Left renal cortex interstitium (tissue), 4 donors: ENCODE measurements at places on chromosomes 2 and 18.

GRCh38 chr2:205865905-205866441 is 183.7 kb downstream of the NRP2 start:
- no peak for DNase-seq

DNA sequence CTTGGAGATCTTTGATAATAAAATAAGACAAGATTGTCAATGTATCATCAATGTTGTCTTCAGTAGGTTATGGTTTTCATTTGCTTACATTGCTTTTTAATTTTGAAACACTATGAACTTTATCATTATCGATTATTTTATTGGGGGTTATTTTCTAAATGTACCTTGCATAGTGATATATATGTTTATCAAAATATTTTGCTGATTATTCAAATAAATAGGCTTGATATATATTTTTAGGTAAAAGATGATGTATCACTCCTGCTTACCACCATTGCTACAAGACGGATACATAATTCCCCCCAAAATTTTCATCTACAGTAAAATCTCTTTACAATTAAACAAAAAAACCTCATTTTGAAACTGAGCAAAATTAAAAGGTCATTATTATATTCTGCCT is 293.8 kb downstream of the SUCLG1 start:
- DNase-seq = no peak

- DNase-seq = no peak
Measured at GRCh38 chr18:77980275-77980674, 730.6 kb downstream of the GALR1 start.

GRCh38 chr2:84388133-84388532 is 70.9 kb downstream of the SUCLG1 start:
- no peak for DNase-seq

GRCh38 chr2:236061497-236061896 is 106.7 kb downstream of the GBX2 start:
- DNase-seq = no peak

DNA sequence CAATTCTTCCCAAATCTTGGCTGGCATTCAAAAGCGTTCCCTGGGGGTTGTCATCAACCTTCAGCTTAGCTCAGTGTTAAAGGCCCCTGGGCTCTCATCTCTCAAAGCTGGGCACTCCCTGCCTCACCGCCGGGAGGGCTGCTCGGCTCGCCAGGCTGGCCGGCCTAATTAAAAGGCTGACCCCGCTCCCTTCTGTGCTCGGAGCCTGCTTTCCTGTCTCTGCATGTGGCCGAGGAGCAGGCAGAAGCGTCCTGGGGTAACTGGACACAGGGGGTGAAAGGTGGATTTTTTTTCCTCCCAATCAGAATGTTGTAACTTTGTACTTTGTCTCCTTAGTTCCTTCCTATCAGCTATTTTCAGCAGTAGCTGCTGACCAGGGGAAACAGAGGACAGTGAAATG is 231.1 kb downstream of the GBX2 start:
- DNase-seq = no peak

GRCh38 chr2:236776695-236777251 is 207.1 kb downstream of the ACKR3 start:
- no peak for DNase-seq

GRCh38 chr2:86052265-86052664 is 53.4 kb downstream of the POLR1A start:
- no peak for DNase-seq

DNA sequence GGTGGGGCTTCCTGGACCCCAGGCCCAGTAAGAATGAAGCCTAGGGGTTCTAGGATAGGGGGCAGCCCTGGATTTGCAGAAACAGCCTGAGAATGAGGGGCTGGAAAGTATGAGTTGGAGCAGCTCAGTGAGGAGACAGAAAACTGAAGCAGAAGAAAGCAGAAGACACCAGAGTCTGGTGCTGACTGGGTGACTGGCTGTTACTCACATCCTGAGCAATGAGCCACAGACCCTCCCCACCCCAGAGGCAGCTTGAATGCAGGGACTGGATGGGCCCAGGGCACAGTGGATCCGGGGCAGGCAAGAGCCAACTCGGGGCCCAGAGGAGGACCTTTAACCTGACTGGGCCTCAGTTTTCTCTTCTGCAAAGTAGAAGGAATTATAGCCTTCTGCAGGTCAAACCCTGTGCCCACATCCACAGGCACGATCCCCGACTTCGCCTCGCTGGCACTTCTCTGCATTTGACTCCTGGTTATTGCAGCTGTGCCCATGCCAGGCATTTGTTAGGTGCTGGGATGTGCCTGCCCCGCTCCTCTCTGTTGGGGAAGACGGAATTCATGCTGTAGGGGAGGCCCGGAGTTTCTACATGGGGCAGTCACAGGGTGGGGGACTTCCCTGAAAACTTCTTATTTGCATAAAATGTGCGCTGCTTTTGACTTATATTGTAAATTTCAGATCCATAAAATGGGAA is 8.5 kb downstream of the STEAP3 start:
- no peak for DNase-seq

DNA sequence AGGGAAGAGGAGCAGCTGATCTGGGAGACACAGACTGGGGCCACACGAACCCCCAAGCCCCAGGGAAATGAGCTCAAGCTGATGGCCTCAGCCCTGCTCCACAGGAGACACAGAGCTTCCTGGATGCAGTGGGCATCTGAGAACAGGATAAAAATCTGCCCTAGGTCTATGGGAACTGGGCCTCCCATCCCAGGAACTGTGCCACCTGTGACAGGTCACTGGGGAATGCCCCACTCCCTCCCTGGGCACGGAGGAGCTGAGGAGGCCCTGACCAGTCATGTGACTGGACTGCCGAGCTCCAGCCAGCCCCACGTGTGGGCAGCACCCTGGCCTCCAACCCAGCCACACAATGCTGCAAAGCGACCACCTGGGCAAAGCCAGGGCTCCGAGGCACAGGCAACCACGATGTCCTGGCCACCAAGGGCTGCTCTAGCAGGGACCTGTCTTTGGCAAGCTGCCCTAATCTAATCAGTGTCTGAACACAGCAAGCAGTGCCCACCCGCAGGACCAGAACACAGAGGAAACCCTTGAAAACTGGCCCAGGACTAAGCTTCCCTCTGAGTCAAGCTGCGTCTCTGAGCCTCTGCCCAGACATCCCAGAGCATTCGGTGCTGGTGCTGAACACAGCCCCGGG is 57.8 kb upstream of the ID2 start:
- no peak for DNase-seq

DNA sequence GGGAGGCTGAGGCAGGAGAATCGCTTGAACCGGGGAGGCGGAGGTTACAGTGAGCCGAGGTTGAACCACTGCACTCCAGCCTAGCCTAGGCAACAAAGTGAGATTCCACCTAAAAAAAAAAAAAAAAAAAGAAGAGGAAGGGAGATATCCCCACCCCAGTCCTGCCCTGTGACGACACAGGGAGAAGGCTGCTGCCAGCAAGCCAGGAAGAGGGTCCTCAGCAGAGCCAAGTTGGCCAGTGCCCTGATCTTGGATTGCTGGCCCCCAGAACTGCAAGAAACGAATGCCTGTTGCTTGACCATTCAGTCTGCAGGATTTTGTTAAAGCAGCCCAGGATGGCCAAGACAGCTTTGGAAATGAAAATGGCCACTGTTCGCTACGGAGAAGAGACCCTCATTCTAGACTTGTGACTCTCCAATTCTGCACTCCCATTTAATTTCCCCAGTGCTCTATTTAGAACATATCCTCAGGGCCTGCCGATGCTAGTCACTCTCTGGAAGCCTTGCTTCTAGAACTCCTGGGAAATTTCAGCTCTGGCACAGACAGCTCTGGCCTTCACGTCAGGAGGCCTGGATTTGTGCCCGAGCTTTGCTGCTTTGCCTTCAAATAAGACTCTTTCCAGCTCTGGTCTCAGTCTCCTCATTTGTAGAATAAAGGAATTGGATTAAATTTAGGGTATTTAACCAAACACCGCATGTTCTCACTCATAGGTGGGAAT is 15.7 kb upstream of the AMMECR1L start:
- no peak for DNase-seq

DNA sequence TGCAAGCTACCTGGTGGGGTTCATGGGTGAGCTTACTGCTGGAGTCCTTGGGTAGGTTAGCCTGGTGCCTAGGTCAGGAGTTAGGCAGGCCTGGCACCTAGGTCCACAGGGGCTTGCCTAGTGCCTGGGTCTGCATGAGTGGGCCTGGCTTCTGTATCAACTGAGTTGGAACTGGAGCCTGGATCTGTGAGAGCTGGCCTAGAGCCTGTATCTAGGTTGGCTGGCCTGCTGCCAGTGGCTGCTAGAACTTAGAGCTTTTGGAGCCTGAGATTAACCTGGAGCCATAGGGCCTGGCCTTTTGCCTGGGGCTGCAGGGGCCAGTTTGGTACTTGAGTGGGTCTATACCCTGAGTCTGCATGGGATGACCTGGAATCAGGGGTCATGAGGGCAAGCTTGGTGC is 679.4 kb downstream of the NUP35 start:
- DNase-seq = no peak

- no peak for DNase-seq
Measured at GRCh38 chr2:195320413-195320973, 336.5 kb upstream of the SLC39A10 start.
